ENCODE measurements at places on chromosomes 1 and 21.

DNA sequence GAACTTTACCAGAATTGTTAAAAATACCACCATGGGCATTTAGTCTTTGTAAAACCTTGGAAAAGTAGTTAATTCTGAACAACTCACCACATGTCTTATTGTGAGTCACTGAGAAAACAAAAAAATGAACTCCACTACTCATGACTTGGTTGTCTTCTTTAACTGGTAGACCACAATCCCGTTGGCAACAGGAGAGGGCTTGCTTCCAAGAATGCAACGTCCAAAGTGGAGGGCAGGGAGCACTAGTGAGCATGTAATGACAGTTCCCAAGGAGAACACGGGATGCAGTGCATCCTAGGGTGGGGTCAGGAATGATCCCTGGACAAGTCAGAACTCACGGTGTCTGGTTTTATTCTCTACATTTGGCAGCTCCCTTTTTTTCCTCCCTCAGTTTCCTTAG lies 15.2 kb upstream of the HMCN1 start:
- peak; percentile 85 for DNase-seq

DNA sequence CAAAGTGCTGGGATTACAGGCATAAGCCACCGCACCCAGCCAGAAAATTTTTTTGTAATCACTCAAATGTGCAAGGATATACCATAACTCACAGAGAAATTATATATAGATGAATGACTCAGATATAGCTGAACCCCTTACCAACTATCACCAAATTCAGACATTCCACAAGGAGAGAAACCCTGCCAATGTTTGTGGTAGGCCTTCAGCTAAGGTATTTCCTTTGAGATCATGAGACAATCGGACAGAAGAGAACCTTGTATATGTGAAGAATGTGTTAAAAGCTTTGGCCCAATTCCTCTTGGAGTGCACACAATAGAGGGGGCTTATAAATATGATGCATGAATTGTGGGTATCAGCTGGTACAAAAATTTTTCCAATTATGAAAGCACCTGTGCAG lies 50.7 kb downstream of the ZNF684 start:
- no peak for DNase-seq

DNA sequence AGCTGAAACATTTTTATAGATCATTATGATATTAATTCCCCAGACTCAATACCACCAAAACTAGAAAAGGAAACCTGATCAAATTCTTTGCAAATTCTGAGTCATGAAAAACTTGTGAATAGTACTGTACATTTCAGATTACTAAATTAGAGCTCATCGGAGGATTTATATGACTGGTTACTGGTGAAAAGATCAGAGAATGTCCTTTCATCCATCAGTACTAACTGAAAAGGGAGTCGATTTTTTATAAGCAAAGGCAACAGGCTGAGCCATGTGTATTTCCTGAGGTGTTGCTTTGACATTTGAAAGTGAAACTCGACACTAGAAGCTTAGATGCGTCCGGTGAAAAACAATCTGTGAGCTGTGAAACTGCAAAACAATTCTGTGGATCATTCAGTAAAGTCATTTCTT lies 155.7 kb downstream of the TNFSF18 start:
- DNase-seq: no peak

- DNase-seq: peak; percentile 64
Observed at GRCh38 chr21:42818328-42818749, 61.0 kb downstream of the WDR4 start.

DNA sequence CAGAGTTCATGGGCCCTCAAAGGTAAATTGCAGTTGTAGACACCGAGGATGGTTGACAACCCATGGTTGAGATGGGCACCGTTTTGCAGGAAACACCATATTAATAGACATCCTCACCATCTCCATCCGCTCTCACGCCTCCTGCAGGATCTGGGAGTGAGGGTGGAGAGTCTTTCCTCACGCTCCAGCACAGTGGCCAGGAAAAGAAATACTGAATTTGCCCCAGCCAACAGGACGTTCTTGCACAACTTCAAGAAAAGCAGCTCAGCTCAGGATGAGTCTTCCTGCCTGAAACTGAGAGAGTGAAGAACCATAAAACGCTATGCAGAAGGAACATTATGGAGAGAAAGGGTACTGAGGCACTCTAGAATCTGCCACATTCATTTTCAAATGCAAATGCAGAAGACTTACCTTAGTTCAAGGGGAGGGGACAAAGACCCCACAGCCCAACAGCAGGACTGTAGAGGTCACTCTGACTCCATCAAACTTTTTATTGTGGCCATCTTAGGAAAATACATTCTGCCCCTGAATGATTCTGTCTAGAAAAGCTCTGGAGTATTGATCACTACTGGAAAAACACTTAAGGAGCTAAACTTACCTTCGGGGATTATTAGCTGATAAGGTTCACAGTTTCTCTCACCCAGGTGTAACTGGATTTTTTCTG lies 9.3 kb downstream of the SLAMF8 start:
- DNase-seq: peak; percentile 56

- no peak for DNase-seq
Observed at GRCh38 chr1:28046716-28047115, 41.7 kb downstream of the EYA3 start.

DNA sequence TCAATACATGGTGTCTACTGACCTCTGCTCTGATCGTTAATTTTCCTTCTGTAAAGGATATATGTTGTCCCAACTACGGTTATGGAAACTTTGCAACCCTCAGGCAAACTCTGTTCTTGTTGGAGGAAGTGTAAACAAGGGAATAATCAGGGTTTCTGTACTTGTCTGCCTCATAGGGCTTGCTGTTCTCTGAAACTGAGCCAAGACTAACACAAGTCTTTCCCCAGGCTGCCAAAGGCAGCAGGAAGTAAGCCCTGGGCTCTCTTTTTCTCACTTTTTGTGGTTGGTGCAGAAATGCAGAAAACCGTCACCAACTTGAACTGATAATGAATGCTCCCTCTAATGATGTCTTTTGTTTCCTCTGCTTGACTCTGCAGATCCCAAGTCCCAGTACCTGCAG lies 7.6 kb downstream of the CYP4X1 start:
- DNase-seq: no peak

Data from AG20443 (cell line).